A172 (cell line): ENCODE measurements at places on chromosomes 6 and 20.

- DNase-seq = peak; percentile 25
Measured at GRCh38 chr20:15895126-15895525, 678.1 kb downstream of the KIF16B start.

DNA sequence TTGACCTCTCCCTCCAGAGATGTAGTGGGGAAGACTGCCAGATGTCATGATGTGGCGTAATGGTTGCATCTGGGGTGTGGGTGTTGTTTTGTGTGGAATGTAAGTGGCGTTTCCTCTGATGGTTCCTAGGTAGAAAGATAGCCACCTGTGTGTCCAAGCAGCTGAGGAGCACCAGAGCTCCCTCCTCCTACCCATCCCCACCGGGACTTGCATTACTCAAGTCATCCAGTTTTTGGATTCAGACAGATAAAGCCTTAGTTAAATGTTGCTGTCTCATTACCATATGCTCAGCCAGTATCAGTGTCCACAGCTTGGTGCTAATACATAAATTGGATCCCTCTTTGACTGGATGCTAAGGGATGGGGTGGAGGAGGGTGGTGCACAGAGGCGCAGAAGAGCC is 282.3 kb downstream of the TBC1D7 start:
- no peak for DNase-seq

GRCh38 chr6:62328607-62329006 is 42.6 kb upstream of the KHDRBS2 start:
- DNase-seq = no peak

GRCh38 chr20:37354210-37355195 is 8.6 kb downstream of the SRC start:
- DNase-seq = no peak

DNA sequence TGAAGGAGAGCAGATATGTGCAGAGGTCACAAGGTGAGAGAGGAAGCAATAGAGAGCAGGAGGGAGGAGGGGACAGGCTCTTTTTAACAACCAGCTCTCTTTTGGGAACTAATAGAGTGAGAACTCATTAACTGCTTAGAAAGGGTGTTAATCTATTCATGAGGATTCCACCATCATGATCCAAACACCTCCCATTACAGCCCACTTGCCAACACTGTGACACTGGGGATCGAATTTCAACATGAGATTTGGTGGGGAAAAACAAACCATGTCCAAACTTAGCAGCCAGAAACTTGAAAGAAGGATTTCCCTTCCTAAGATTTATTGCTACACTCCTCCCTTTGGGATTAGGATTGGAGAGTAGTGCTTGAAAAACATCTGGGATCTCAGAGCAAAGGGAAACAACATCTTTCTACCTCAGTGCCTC is 135.5 kb upstream of the PLCB4 start:
- DNase-seq = no peak

DNA sequence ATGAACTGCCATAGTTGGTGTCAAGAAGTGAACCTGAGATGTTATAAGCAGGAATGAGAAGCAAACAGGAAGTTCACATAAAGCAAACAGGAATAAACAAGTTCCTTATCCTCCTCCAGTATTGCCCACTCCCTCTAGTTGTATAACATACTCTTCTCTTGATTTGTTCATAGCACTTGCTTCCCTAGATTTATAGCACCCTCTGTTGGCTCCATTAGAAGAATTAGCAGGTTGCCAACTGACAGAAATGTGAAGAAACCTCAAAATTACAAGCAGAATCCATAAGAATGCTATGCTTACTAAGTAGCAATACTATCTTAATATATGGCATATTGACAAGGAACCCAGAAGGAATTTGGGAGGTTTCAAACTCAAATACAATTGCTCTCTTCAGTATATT is 195.4 kb downstream of the TBX18 start:
- DNase-seq = peak; percentile 13

DNA sequence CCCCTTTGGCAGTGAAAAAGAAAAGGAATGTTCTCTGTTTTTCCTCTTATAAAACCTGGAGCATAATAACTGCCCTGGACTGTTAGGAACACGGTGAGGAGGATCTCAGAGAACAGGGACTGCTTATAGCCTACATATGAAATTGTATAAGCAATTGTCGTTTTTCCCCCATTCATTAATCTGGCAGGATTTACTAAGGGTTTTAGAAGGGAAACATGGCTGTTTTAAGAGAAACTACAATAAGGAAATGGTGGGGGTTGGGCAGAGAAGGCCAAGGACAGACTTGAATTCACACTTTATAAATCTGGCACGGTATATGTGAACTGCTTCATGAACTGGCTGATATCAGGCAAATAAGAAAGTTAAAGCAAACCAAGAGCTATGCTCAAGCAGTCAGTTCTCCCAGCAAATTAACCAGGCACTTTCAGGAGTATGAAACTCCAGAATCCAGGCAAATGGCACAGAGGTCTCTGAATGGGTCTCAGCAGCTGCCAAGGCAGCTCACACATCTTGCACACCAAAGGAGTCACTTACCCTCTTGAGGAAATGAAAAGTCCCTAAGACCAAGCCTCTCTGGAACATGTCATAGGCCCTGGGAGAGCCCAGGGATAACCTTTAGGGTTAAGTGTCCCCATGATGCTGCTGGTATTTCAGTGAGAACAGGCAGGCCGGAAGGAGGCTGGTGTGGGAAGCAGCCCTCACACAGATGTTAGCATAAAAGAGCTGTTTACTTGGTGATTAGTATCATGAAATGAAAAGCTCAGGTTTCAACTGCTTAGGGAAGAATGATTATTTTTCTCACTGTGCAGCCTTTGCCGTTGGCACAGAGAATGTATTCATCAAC is 260.5 kb upstream of the MARCKS start:
- no peak for DNase-seq

- DNase-seq = no peak
Measured at GRCh38 chr20:45958593-45958992, 13.4 kb downstream of the ZNF335 start.

GRCh38 chr6:5280920-5281319 is 19.6 kb downstream of the FARS2 start:
- no peak for DNase-seq

GRCh38 chr20:38186788-38187221 is 21.7 kb upstream of the TGM2 start:
- peak; percentile 89 for DNase-seq

DNA sequence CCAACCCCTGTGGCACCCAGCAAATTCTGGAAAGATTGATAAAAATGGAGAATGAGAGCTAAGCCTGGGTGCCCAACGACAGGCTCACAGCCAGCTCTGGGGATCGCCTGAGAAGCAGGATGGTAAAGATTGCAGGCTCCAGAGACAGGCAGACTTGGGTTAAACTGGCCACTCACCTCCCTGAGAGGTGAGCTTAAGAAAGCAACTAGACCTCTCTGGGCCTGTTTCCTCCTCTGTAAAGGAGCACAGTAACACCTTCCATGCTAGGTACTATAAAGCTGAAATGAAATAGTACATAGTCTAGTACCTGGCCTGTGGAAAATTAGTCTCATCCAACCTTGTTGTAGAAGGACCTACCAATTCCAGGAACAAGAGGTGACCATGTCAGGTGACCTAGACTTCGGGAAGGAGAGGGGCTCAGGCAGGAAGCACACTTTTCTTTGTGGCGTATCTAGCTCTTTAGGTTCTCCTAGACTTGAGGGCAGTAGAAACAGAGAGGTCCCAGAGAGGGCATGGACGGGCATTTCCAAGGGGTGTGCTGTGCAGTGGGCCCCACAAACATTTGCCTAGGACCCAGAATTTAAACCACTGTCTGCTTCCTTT is 142.8 kb upstream of the MYLIP start:
- DNase-seq = no peak

GRCh38 chr6:54254886-54255285 is 53.4 kb upstream of the TINAG start:
- DNase-seq = no peak

GRCh38 chr20:347317-347639 is 367 bp downstream of the NRSN2 start:
- DNase-seq = no peak

DNA sequence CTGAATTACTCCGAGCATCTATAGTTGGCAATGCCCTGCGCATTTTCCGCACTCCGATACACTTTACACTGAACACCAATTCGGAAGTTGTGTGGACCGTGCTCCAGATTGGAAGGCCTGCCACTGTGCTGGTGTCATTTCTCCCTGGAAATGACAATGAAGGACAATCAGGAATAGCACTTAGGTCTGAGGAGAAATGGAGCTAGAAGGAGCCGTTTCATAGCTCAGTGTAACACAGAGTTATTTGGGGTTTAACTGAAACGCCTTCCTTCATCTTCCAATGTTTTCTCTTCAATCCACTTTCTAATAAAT is 501 bp upstream of the PLA2G7 start:
- DNase-seq = no peak

DNA sequence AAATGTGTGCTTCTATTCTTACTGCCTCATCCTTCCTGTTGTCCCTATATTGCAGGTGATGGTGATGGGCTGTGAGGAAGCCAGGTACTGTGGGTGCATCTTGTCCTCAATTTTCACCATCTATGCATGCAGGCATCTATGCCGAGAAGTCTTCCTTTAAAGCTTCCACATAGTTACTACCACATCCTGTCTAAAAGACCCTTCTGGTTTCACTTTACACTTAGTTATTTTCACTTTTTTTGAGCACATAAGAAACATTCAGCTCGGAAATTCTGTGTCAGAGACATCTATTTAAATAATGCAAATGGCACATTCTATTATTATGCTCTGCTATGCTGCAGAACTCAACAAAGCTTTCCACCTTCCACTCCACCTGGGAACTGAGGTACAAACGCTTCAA is 28.2 kb upstream of the FABP7 start:
- DNase-seq = no peak

GRCh38 chr20:24938498-24938897 is 10.6 kb upstream of the CST7 start:
- DNase-seq = no peak
